ENCODE measurements at places on chromosomes 16 and 17. TPM values are rescaled to one million over a fixed set of nuclear protein-coding genes. Genes with fewer than 3 reads are reported as not detected.

TMEM98 gene
- 0.41 TPM for total RNA-seq

CSH1 gene
- not detected for total RNA-seq

CTRB1 gene
- not detected for total RNA-seq

HBZ gene
- total RNA-seq: not detected

OVCA2 gene
- 31.4 TPM for total RNA-seq

TEX19 gene
- not detected for total RNA-seq

PRSS27 gene
- total RNA-seq: 2.3 TPM

RTN4RL1 gene
- 0.11 TPM for total RNA-seq

ODAD4 gene
- total RNA-seq: 0.81 TPM

SERPINF2 gene
- total RNA-seq: not detected

DNA sequence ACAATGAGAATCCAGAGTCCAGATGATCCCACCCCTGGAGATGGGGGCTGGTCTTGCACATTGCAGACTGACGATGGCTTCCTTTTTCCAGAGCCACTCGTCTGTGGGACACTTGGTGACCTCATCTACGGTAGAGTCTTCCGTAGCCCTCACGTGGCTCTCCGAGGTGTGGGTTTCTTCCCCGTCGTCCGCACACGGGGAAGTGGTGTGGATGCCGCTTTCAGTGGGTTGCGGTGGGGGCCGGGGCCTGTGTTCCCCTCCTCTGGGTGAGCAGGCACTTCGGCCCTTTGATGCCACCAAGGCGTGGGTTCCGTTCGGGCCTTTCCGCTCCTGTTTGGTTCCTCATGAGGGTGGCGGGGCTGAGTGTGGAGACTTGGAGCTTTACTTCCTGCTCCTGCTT lies 21.4 kb downstream of the BAIAP2 start:
- no peak overlapping the region for H3K27ac ChIP-seq
- H3K4me1 ChIP-seq: peaks cover 6% of the 10 kb centered on the region
- no peak overlapping the region for H3K4me3 ChIP-seq
- H3K27me3 ChIP-seq: no peaks in the 10 kb centered on the region
- no peaks in the 10 kb centered on the region for H3K36me3 ChIP-seq
- no peak for DNase-seq

DNA sequence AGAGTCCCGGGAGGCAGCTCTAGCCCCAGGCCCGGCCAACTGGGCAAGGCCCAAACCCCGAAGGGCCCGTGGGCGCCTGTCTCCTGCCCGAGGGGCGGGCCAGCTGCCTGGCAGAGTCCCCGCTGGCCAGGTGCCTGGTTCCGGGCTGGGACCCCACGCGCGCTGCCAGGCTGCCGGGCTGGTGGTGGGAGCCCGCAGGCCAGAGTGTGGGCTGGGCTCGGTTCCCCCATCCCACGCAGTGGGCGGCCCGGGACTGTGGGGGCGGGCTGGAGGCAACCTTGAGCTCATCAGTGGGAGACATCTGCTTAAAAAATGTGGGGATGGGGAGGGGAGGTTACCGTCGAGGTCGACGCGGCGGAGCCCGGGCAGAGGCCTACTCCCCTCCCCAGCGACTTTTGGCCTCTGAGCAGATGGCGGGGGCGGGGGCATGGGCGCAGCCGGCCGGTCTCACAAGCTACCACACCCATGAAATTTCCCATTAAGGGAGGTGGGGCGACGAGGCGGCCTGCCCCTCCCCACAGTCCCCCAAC lies 176.4 kb upstream of the GSE1 start:
- H3K4me1 ChIP-seq: no peaks in the 10 kb centered on the region
- H3K36me3 ChIP-seq: no peaks in the 10 kb centered on the region
- H3K4me3 ChIP-seq: no peak overlapping the region
- no peak overlapping the region for H3K27ac ChIP-seq

DNA sequence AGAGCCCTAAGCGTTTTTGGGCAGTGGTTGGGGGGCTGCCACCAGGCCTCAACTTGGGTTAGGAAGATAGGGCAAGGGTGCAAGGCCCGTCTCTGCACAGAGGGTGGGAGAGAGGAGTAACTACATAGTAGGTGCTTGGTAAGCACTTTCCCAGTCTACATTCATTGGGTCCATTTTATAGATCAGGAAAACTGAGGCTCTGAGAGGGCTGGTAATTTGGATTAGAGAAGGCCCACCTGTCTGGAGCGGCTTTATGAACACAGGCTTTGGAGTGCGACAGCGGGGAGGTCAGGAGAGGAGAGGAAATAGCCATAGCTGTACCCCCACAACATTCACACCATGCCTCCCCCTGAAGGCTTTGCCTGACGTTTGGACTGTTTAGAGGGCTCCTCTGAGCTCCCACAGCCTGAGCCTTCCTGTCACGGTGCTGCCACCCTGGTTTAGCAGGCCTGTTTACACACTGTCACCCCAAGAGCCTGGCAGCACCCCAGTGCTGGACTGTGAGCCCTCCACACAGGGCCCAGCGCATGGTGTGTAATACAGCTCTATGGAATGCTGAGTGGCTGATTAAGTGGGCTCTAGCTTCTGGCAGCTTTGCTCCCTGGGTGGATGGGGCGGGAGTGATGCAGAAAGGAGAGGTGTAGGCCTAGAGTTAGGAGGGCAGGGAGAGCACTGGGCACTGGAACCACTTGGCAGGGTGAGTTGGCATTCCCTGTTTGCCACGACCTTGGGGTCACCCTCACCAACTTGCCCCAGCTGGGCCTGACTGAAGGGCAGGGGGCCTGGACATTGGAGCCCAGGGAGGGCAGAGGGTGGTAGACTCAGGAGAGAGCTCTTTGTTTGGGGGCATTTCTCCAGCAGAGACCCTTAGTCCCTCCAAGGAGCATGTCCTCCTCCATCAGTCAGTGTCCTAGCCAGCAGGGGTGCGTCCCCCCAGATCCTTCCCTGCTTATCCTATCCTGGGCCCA lies 73.7 kb downstream of the RAI1 start:
- no peak for DNase-seq
- H3K27ac ChIP-seq: no peak overlapping the region
- H3K4me1 ChIP-seq: peaks cover 58% of the 10 kb centered on the region
- H3K4me3 ChIP-seq: no peak overlapping the region
- H3K27me3 ChIP-seq: no peaks in the 10 kb centered on the region

GRCh38 chr17:41618341-41619035 lies 5.9 kb downstream of the KRT17 start:
- no peaks in the 10 kb centered on the region for H3K27me3 ChIP-seq
- H3K4me1 ChIP-seq: no peaks in the 10 kb centered on the region
- no peak overlapping the region for H3K27ac ChIP-seq
- no peak for DNase-seq
- no peak overlapping the region for H3K4me3 ChIP-seq

DNA sequence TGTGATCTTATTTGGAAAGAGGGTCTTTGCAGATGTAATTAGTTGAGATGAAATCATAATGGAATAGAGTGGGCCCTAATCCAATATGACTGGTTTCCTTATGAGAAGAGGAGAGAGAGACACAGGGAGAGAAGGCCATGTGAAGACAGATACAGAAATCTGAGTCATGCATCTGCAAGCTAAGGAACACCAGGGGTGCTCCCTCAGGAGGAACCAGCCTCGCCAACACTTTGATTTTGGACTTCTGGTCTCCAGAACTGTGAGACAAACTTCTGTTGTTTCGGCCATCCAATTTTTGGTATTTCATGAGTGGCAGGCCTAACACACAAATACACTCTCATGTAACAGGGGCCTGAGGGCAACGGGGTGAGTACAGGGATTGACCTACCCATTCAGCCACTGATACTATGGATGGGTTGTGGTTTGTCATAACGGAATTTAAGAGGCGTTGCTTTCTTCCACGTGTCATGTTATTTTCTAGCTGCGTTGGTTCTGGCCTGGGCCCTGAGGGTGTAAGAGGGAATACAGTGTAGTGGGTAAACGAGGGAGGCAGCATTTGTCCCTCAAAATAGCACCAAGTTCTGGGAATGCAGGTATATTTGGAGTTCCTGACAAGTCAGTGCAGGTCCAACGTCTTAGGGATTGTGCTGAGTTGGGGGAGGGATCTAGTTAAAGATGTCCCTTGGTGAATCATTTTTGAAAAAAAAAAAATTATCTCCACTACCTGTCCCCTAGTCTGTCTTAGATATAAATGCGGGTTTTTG lies 17.7 kb downstream of the PLCG2 start:
- no peak overlapping the region for H3K27ac ChIP-seq
- H3K36me3 ChIP-seq: no peaks in the 10 kb centered on the region
- H3K4me1 ChIP-seq: peaks cover 17% of the 10 kb centered on the region
- H3K4me3 ChIP-seq: no peak overlapping the region
- H3K27me3 ChIP-seq: no peaks in the 10 kb centered on the region

- H3K4me3 ChIP-seq: no peak overlapping the region
- no peak overlapping the region for H3K27ac ChIP-seq
- no peaks in the 10 kb centered on the region for H3K27me3 ChIP-seq
Observed at GRCh38 chr16:69393898-69394849, 8.4 kb upstream of the TERF2 start.

- peaks cover 9% of the 10 kb centered on the region for H3K4me1 ChIP-seq
- H3K27ac ChIP-seq: no peak overlapping the region
- peak; percentile 57 for DNase-seq
- peak overlapping the region; percentile 65 for H3K4me3 ChIP-seq
- no peaks in the 10 kb centered on the region for H3K36me3 ChIP-seq
Observed at GRCh38 chr17:73901661-73902415, 257.6 kb upstream of the SDK2 start.

GRCh38 chr16:23164736-23165135 lies 15.5 kb upstream of the USP31 start:
- no peaks in the 10 kb centered on the region for H3K4me1 ChIP-seq
- no peak overlapping the region for H3K27ac ChIP-seq
- DNase-seq: no peak
- no peak overlapping the region for H3K4me3 ChIP-seq
- H3K27me3 ChIP-seq: peaks cover 42% of the 10 kb centered on the region
- H3K36me3 ChIP-seq: no peaks in the 10 kb centered on the region

- H3K27ac ChIP-seq: peak overlapping the region; percentile 56
- H3K27me3 ChIP-seq: no peaks in the 10 kb centered on the region
- peaks cover 14% of the 10 kb centered on the region for H3K36me3 ChIP-seq
- H3K4me1 ChIP-seq: peaks cover 12% of the 10 kb centered on the region
- peak overlapping the region; percentile 87 for H3K4me3 ChIP-seq
- DNase-seq: peak; percentile 39
Observed at GRCh38 chr17:18362698-18363100, 651 bp downstream of the SHMT1 start.

DNA sequence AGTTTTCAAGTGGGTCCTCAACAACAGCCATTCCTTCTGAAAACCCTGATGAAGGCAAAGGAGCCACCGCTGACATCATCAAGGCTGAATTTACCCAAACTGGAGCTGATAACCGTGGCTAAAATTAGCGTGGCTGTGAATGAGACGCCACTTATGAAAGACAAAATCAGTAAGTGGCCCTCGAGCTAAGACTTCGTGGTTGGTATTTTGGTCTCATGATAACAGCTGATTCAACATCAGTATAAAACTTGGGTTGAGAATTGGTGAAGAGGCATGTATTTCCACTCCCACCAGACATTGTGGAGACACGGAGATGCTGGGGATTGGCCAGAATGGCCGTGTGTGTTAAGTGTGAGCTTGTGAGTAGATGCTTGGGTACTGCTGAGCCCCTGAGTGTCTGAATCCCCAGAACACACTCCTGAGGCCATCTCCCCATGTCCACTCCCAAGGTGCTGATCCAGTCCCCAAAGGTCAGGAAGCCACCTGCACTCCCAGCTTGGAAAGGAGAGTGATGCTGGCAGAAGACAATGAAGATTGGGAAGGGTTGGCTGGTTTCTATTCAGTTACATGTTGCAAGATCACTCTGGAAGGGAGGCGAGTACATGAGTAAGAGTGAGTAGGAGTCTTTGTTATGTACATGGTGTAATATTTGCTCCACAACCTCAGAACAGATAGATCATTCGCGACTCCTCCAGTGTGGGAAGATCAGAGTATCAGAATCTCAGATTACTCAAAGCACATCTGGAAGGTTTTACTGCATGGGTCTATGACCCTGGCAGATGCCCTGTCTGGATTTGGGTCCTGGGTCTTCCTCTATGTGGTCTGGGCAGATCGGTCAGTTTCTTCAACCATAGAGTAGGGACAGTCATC lies 207.7 kb downstream of the HS3ST3A1 start:
- no peaks in the 10 kb centered on the region for H3K36me3 ChIP-seq
- no peak for DNase-seq
- H3K4me3 ChIP-seq: no peak overlapping the region
- H3K27ac ChIP-seq: no peak overlapping the region
- peaks cover 2% of the 10 kb centered on the region for H3K27me3 ChIP-seq

GRCh38 chr17:64639516-64639915 lies 22.6 kb downstream of the SMURF2 start:
- no peak overlapping the region for H3K4me3 ChIP-seq
- no peak for DNase-seq

DNA sequence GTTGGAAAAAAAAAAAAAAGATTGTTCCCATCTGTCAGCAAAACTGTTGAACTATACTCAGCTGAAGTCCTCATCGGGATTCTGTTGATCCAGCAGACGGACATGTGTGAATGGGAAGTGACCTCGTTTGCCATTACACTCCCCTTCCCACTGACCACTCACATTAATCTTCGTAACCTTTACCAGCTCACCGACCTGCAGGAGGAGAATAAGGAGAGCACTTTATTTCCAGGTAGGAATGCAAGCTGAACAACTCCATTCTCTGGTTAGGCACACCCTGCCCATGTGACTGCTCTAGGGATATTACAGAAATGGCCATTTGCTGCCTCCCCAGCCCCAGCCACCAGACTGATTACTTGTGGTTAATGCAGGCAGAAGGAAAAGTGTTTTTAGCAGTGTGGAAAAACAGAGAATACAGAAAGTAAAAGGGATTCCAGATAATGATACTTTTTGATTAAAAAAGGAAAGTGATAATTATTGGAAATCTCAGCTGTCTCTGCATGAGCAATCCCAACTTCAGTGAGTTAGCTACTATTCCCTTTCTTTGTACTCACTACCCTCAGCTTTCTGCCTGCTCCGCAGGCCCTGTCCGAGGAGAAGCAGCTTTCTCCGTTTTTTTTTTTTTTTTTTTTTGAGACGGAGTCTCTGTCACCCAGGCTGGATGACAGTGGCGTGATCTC lies 23.6 kb upstream of the YWHAE start:
- H3K27me3 ChIP-seq: no peaks in the 10 kb centered on the region
- DNase-seq: no peak
- H3K4me1 ChIP-seq: peaks cover 17% of the 10 kb centered on the region

GRCh38 chr16:54501797-54502196 lies 215.2 kb upstream of the IRX3 start:
- H3K27me3 ChIP-seq: peaks cover 10% of the 10 kb centered on the region
- no peak overlapping the region for H3K4me3 ChIP-seq
- no peak for DNase-seq
- no peak overlapping the region for H3K27ac ChIP-seq

- H3K36me3 ChIP-seq: no peaks in the 10 kb centered on the region
- DNase-seq: no peak
- H3K27me3 ChIP-seq: peaks cover 9% of the 10 kb centered on the region
- no peak overlapping the region for H3K27ac ChIP-seq
Observed at GRCh38 chr16:85242140-85242539, 129.9 kb upstream of the CIBAR2 start.
